ENCODE measurements at places on chromosomes 12 and 14. TPM values are rescaled to one million over a fixed set of nuclear protein-coding genes. Genes with fewer than 3 reads are reported as not detected.

DNA sequence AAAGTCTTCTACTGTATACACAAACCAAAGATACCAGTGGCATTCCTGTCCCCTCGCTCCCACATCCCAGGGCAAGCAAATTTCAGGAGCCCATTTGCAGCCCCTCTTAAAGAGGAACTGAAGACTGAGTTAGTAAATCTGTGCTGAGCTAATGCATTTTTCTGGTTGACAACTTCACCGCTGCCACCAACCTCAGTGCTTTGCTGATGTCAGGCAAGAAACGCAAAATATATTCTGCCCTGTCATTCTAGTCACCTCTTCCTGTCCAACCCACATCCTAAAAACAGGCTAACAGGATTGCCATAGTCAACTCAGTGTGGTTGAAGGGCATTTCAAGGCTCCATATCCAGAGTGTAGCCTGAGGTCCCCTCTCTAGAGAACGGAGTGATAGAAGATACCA, 59.4 kb upstream of the FICD start:
- DNase-seq: no peak

GRCh38 chr12:96228566-96229248, 34.5 kb downstream of the ELK3 start:
- no peak for DNase-seq

- no peak for DNase-seq
Observed at GRCh38 chr12:46127656-46128055, 137.3 kb upstream of the SCAF11 start.

GRCh38 chr14:25896777-25897176, 701.1 kb downstream of the NOVA1 start:
- no peak for DNase-seq

GRCh38 chr14:99807413-99808153, 14.4 kb downstream of the EML1 start:
- DNase-seq: no peak

GRCh38 chr12:131818821-131819585, 9.2 kb upstream of the MMP17 start:
- no peak for DNase-seq

DNA sequence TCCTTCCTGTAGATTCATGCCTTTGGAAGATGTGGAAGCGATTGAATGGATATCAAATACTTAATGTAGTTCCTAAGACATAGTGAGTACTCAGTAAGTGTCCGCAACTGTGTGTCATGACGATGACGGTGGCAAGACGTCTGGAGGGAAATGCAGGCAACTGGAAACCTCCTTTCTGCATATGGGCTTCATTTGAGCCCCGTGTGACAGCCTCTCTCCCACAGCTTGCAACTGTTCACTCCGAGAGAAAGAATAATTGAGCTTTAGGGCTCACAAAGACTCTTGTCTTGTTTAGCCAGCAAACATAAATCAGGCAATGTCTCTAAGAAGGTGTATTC, 6.9 kb downstream of the CFAP251 start:
- DNase-seq: peak; percentile 50

DNA sequence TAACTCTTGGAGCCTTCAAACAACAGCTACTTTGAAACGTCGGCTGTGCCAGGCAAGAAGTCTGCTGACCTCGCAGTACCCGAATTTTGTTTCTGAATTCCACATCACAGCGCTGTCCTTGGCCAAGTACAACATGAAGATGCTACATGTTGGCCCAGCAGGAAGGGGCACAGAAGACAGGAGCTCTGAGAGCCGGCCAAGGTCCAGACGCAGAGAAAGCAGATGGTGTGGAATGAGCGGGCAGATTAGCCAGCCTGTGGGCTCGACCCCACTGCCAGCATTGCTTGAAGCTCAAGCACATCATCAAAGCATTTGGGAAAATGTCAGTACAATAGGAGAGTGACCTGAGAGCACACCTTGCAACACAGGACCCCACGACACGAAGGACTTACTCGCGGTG, 64.5 kb downstream of the FZD10 start:
- no peak for DNase-seq

GRCh38 chr12:5078423-5078822, 34.7 kb downstream of the KCNA5 start:
- DNase-seq: no peak

DNA sequence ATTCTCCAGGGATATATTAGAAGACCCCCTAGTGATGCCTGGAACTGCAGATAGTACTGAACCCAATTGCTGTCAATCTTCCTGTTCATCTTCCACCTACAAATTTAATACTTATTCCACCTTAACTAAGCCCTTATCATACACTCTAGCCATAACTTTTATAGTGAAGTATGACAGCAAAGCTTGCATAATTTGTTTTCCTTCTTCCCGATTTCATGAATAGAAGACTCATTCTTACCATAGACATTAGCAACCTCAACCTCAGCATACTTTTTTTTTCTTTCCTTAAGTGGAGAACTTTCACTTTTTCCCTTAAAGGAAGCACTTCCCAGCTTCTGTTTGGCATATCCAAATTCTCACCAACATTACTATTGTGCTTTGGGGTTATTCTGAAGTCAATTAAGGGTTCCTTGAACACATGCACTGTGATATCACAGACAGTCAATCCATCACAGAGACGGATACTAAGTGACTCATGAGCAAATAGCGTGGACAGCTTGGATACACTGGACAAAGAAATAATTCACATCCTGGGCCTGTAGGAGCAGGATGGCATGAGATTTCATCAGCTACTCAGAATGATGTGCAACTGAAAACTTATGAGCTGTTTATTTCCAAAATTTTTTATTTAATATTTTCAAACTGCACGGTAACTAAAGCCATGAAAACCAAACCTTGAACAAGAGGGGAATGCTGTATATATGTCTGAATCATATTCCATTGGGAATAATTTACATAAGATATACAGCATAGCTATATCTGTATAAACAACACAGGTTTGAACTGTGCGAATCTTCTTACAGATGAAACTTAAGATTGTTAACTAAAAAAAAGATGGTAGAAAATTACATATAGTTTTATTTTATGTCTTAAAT, 63.9 kb downstream of the SYT1 start:
- DNase-seq: peak; percentile 1

DNA sequence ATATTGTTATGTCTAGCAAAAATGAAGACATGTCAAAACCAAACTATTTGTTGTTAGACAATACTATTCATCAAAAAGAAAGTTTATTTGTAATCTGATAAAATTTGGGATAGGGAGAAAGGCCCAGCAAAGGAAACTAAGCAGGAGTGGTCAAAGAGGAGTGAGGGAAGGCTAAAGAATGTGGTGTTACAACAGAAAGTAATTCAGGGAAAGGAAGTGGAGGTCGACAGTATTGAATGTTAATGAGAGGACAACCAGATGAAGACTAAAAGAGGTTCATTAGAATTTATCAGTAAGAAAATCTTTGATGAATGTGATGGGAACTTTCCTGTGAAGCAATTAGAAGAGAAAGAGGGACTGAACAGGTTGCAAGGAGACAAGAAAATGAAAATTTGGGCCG, 33.9 kb downstream of the PLCZ1 start:
- DNase-seq: no peak

- no peak for DNase-seq
Observed at GRCh38 chr14:103104654-103105452, 10.3 kb downstream of the EXOC3L4 start.

- DNase-seq: no peak
Observed at GRCh38 chr12:11855983-11856374, 206.5 kb downstream of the ETV6 start.

DNA sequence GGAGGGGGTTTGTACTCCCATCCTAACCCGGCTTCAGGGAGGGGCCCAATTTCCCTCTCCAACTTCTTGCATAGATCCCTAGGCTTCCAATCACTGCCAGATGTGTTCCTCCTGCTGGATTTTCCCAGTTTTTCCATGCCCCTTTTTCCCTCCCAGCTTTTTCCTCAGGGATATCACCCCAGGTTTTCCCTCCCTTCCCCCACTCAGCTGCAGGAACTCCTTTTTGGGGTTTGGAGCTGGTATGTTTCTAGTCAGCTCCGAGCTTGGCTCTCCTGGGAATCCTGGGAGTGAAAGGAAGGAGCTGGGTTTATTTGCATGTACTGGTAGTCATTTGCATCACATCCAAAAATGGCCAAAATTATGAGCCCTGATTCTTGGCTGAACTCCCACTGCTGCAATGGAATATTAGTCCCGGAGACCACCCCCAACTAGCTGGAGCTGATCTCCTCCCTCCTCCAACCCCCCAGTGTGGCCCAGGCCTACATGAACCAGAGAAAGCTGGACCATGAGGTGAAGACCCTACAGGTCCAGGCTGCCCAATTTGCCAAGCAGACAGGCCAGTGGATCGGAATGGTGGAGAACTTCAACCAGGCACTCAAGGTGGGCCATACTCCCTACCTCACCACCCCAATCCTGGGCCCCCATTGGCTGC, 1.4 kb upstream of the RDH5 start:
- no peak for DNase-seq

GRCh38 chr14:72060917-72061316, 128.7 kb downstream of the RGS6 start:
- no peak for DNase-seq

GRCh38 chr14:36313898-36314297, 6.5 kb downstream of the MBIP start:
- DNase-seq: no peak

- DNase-seq: peak; percentile 42
Observed at GRCh38 chr12:116257215-116257614, 20.3 kb downstream of the MED13L start.

DNA sequence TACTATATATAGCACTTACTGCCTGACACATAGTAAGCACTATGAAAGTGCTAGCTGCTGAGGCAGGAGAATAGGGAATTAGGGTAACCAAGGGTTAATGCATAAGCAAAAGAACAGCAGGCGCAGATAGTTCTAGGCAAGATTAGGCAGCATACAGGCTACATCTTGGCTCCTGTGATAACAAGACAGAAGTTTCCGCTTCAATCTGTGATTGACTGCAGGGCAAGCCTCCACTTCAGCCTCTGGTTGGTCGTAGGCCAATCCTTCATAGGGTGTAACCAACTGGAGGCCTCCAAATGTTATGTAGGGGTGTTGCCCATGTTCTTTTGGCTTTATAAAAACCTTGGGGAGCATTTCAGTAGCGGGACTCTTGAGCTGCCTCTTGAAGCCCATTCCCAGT, 46.9 kb downstream of the KLHL28 start:
- no peak for DNase-seq

DNA sequence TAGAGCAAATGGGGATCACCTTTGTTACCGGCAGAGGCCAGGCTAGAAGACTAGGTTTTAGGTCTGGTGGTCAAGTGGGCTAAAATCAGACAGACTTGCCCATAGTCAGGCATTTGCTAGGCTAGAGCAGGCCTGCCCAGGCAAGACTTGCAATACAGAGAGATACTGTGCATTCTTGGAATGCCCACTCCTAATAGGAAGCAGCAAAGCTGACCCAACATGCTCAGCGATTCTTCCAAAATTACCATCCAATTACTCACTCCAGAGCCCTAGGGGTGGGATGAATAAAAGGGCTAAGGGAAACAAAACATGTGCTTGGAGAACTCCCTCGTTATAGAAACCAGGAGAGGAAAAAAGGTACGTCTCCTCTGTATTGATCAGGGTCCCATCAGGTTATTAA, 187.8 kb upstream of the AMIGO2 start:
- no peak for DNase-seq

GRCh38 chr12:49543914-49544815, 5.3 kb downstream of the KCNH3 start:
- DNase-seq: no peak

GRCh38 chr12:110344657-110345056, 58.9 kb downstream of the ANAPC7 start:
- no peak for DNase-seq

DNA sequence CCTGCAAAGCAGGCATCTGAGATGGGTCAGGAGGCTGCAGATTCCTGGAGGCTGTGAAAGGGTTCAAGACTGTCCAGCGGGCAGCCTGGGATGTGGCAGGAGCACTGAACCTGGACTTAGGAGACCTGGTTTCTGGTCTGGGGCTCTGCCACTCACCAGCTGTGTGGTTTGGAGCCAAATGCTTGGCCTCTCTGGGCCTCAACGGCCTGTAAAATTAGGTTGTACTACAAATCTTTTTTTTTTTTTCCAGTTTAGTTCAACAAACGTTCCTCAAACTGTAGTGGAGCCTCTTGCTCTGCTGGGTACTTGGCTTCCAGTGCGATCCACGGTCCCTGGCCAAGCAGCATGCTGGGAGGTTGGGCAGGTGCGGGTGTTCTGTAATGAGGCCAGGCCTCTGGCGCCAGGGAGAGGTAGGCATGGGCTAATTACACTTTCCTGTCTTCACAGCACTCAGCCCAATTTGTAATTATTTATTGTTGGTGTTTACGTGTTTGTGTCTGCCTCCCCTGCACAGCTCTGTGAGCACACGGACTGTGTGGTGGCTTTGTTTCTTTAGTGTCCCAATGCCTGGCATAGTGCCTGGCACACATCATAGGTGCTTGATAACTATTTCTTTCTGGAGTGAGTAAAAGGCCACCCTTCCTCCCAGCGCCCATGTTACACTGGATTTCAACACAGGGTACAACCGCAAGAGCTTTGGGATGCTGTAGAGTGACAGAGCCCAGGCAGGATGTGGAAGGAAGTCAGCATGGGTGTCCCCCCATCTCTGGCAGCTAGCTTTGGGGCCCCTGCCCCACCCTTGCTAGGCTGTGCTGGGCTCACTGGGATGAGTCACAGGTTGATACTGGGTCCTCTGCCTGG, 5.8 kb upstream of the KRT80 start:
- no peak for DNase-seq

GRCh38 chr14:94933486-94933885, 163.6 kb upstream of the GSC start:
- DNase-seq: no peak

GRCh38 chr12:43848786-43849185, 12.9 kb downstream of the TMEM117 start:
- no peak for DNase-seq

CACNA2D4 gene
- 0.51 TPM for total RNA-seq

COQ10A gene
- 14.7 TPM for total RNA-seq

CD163L1 gene
- 7.5 TPM for total RNA-seq

PTPRB gene
- total RNA-seq: 151 TPM

CPM gene
- not detected for total RNA-seq

FAM181A gene
- not detected for total RNA-seq

PTPN21 gene
- total RNA-seq: 22.9 TPM

RNU4-1 gene
- total RNA-seq: 7,155 TPM

KRT7 gene
- 420 TPM for total RNA-seq

HOXC13 gene
- total RNA-seq: not detected

KRT5 gene
- total RNA-seq: 0.86 TPM

HOXC11 gene
- not detected for total RNA-seq

Data from endothelial cell of umbilical vein (primary cell).